Activated T-cell treated with anti-CD3 and anti-CD28 coated beads, Interleukin-2, amount 50 U/mL, for 72 hours (primary cell): ENCODE measurements at places on chromosomes 1 and 21.

- no peak for DNase-seq
These were observed 24.8 kb upstream of the SLFNL1 start for GRCh38 chr1:41046347-41046775.

GRCh38 chr1:85417876-85418275 lies 47.1 kb downstream of the DDAH1 start:
- no peak for DNase-seq

- DNase-seq = no peak
These were observed 38.7 kb downstream of the BTBD8 start for GRCh38 chr1:92118826-92119225.

DNA sequence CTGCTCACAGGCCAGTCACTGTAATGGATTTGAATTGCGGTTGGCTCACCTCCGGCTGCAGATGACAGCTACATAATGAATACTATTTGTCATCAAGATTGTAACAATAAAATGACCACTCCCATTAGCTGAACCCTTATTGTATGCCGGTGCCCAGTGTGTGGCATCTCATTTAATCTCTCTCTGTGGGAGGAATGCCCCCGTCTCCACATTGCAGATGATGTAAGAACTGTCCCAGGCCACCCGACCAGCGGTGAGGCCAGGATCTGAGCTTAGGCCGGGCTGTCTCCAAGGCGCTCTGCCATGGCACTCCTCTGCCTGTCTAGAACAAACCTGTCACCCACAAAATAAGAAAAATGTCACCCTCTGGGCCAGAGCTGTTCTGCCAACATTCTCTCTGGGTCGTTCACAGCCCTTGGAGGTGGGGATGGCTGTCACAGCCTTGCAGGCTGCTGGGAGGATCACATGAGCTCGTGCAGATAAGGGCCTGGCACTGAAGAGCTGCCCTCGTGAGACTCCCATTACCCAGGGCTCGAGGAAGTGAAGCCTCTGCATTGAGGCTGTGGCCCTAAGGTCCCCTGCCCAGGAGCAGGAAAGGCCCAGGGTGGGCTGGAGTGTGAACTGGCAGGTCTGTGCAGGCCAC lies 52.7 kb downstream of the ECE1 start:
- no peak for DNase-seq

- no peak for DNase-seq
These were observed 147.5 kb downstream of the FOXD2 start for GRCh38 chr1:47585141-47585902.

- no peak for DNase-seq
These were observed 5.9 kb upstream of the FOXJ3 start for GRCh38 chr1:42340901-42341300.

- DNase-seq = no peak
These were observed 183.8 kb downstream of the LMO4 start for GRCh38 chr1:87512431-87512830.

- DNase-seq = no peak
These were observed 8.0 kb downstream of the MMEL1 start for GRCh38 chr1:2624735-2625300.

DNA sequence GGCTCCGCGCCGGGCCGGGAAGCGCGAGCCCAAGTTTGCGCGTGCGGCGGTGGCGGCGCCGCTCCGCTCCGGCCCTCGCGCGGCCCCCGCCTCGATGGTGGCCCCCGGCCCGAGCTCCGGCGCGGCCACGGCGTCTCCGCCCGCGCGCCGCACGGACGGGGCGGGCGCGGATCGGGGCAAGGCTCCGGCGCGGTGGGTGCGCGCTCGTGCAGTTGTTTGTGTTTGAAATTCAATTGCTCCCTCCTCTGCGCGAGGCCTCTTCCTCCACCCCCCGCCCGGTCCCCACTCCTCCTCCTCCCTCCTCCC lies at the start of gene HDGF:
TSS of gene HDGF (minus strand) at position 225 of the 306 bp plus-strand sequence. CDS start 246 bp downstream, outside the sequence.
- no peak for DNase-seq

DNA sequence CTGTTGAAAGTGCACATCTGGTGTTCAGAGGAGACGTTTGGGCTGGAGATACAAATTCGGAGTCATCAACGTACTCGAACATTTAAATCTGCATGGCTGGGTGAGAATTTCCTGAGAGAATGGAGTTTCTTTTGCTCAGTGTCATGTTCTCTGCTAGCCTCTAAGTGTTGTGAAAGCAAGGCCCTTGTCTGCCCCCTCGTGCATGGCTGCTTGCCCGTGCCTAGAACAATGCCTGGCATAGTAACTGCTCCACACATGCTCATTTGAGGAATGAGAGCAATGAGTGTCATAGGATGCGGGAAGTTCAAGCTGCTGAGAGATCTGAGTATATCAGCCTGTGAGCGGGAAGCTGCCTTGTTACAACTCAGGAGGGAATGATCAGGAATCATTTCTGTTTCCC lies 171.1 kb upstream of the CSF3R start:
- DNase-seq = no peak

DNA sequence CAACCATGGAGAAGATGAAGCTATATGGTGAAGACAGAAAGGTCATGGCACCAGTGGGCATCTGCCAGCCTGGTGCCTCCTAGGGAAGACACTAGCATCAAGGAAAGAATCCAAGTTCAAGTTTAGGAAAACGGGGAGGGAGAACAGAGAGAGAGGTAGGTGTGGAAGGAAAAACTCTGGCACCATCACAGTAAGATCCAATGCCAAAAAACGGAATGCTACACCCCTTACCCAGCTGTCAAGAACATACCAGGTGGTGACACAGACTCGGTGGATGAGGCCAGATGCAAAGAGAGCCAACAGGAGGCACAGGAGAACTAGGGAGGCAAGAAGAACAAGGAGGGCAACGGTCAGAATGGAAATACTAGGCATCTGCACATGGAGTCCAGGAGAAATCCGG lies 3.6 kb downstream of the KRTCAP2 start:
- DNase-seq = no peak

DNA sequence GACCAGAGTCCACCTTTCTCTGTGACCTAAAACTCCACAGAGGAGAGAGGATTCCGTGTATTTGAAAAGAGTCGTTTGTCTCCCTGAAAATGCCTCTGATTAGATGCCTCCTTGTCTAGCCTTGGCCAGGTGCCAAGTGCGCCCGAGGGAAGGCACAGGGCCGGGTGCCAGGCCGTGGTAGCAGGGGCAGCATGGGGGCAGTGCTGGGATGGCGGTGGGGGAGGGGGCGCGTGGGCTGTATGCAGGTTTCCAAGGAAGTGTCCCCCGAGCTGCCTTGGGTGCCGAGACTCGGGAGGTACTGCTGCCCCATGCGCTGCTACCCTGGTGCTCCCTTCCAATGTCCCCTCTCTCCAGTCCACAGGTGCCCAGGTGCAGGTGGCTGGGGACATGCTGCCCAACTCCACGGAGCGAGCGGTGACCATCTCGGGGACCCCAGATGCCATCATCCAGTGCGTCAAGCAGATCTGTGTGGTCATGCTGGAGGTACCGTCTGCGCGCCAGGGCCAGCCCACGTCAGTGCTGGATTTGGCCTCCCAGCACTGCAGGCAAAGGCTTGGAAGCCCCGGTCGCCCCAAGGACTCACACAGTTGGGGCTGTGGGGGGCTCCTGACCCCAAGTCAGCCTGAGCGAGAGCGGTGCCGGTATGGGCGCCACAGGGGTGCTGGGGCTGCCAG lies 70.9 kb upstream of the COL6A1 start:
- DNase-seq = no peak
